ENCODE measurements at places on chromosomes 12 and 14. TPM values are rescaled to one million over a fixed set of nuclear protein-coding genes. Genes with fewer than 3 reads are reported as not detected.
A peak's percentile ranks its signal among the peaks of the same experiment; 100 is the strongest.

The EFS gene
- total RNA-seq, result not detected

The PPM1H gene
- 0.32 TPM for total RNA-seq

- no peak overlapping the region for H3K4me3 ChIP-seq
- H3K27ac ChIP-seq, result no peak overlapping the region
- no peaks in the 10 kb centered on the region for H3K36me3 ChIP-seq
- H3K4me1 ChIP-seq, result no peaks in the 10 kb centered on the region
- DNase-seq, result no peak
These were observed 56.4 kb upstream of the OAS1 start for GRCh38 chr12:112850383-112850782.

DNA sequence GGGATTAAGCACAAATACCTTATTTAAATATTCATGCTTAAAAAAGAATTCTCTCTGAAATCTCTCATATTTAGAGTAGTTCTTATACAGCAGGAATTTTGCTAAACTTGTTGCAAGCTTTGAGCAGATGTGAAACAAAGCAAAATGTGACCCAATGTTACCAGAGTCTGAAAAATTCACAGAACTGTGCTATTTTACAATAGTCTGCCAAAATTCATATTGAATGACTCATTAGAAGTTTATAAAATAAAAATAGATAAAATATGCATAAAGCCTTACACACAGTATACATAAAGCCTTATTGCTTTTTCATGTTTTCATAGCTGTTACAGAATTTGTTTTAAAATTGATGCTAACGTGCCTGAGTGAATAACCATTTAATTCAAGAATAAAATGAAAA, 17.8 kb upstream of the RHOJ start:
- no peak for DNase-seq
- no peaks in the 10 kb centered on the region for H3K4me1 ChIP-seq
- no peaks in the 10 kb centered on the region for H3K36me3 ChIP-seq
- H3K4me3 ChIP-seq, result no peak overlapping the region

DNA sequence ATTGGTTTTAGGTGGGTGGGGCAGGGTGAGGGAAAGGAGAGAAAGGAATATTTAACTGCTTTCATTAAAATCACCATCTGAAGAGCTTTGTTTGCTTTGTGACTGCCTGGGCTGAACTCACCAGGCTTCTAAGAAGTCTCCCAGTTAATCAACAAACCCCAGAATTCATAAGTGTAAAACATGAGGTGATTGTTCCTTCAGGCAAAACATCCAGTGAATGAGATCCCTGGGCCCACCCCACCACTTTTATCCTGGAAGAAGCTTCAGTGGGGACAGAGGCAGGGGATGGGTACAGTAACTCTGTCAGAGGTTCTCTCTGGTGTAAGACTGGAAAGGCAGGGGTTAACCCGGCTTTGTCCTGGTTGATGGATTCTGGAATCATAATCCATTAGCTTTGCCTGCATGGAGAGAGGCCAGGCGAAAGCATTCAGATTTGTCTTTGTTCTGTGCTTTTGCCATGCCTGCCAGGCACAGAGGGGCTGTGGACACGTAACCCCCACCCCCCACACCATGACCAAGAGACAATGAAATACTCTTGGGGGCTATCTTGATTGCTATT, 16.7 kb downstream of the PDE1B start:
- no peaks in the 10 kb centered on the region for H3K27me3 ChIP-seq
- DNase-seq, result no peak
- H3K4me3 ChIP-seq, result no peak overlapping the region
- no peak overlapping the region for H3K27ac ChIP-seq

GRCh38 chr14:100374876-100375265, 51.7 kb downstream of the SLC25A47 start:
- no peak for DNase-seq
- H3K4me1 ChIP-seq, result peaks cover 60% of the 10 kb centered on the region
- peaks cover 43% of the 10 kb centered on the region for H3K36me3 ChIP-seq
- peak overlapping the region; percentile 85 for H3K4me3 ChIP-seq
- no peaks in the 10 kb centered on the region for H3K27me3 ChIP-seq
- peak overlapping the region; percentile 92 for H3K27ac ChIP-seq

- no peak overlapping the region for H3K4me3 ChIP-seq
- H3K36me3 ChIP-seq, result peaks cover 9% of the 10 kb centered on the region
- no peaks in the 10 kb centered on the region for H3K27me3 ChIP-seq
These were observed 55.7 kb downstream of the WDR20 start for GRCh38 chr14:102195446-102195845.

- no peaks in the 10 kb centered on the region for H3K36me3 ChIP-seq
- no peak within 1 kb of the TSS for H3K27ac ChIP-seq
- H3K27me3 ChIP-seq, result peaks cover 54% of the 10 kb centered on the region
- peaks cover 14% of the 10 kb centered on the region for H3K4me1 ChIP-seq
- peak within 1 kb of the TSS; percentile 8 for H3K4me3 ChIP-seq
These were observed at the start of gene GPR162 for GRCh38 chr12:6821591-6822425. Gene GPR162 (plus strand): TSS chr12:6821821. CDS start chr12:6823899, 2,078 bp downstream.

DNA sequence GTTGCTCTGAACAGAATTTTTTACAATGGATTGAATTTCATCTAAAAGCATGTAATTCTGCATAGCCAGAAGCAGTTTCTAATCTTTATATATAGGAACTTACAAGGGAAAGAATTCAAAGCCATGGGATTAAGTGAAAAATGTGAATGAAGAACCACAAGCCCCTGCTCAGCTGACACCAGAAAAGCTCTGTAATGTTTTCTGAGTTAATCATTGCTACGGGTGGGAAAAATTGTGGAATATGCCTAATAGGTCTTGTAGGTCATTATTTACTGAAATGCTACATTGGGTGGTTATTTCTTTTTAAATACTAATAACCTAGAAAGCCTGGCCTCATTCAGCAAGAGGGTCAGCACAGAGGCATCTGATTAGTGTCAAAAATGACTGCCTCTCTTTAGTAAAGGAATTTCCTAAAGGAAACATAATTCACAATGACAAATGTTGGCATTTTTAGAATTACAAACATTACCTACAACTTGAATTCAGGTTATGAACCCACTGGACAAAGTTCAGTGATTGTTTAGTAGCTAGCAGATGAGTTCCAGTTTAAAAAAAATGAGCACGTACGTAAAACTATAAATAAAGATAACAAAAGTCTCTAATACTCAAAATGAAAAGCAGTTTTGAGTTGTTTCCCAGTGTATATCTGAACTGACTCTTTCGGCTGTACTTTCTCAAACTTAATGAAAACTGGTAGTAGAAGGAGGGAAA, 75.3 kb downstream of the BMP4 start:
- no peaks in the 10 kb centered on the region for H3K27me3 ChIP-seq
- no peaks in the 10 kb centered on the region for H3K4me1 ChIP-seq

Measured in activated CD8-positive, alpha-beta memory T cell treated with anti-CD3 and anti-CD28 coated beads, Interleukin-2, amount 10 ng/mL, durations not matched to agents 7 days and 5 days (primary cell).